ENCODE measurements at places on chromosomes 16 and 17.

GRCh38 chr17:48472411-48473281 lies 42.6 kb upstream of the SKAP1 start:
- DNase-seq, result no peak

GRCh38 chr16:84559311-84559932 lies 55.0 kb upstream of the MEAK7 start:
- DNase-seq, result no peak

GRCh38 chr16:46743232-46743719 lies 4.9 kb downstream of the MYLK3 start:
- DNase-seq, result no peak

DNA sequence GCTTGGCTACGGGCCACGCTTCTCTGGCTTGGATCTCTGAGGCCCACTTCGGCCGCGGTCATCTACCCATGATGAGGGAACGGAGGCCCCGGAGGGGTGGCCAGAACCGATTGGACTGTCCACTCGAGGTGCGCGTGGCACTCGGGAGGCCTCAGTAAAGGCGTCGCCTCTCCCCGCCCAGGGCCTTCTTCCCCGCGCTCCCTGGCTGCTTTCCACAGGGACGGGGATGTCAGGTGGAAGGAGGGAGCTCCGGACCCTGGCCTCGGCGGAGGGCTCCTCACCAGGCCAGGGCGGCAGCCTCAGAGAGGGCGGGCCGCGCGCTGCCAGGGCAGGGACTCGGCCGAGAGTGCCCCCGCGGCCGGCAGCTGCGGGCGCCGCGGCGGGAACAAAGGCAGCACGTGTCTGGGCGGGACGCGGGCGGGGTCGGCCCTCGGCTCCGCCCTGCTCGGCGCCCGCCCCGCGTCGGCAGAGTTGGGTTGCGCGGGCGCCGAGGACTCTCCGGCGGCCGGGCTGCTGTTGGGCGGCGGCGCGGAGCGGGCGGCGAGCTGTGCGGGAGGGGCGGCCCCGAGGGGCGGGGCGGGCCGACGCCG lies 587 bp upstream of the CDK5R1 start:
- DNase-seq, result no peak

DNA sequence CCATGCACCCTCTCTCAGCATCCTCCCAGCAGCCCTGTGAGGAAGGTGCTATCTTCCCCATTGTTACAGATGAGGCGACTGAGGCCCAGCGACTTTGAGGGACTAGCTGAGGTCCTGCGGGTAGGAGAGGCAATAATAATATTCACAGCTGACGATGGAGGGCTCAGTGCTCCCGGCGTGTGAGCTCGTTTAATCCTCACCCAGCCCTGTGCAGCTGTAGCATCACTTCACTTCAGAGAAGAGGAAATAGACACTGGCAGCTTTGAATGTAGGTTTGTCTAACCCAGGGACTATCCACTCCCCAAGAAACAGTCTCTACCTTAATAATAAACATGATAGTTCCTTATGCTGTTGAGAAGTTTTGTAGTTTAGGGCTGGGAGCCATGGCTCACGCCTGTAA lies 21.6 kb downstream of the LASP1 start:
- DNase-seq, result no peak

GRCh38 chr17:73646409-73647300 lies 2.4 kb upstream of the SDK2 start:
- DNase-seq, result no peak

DNA sequence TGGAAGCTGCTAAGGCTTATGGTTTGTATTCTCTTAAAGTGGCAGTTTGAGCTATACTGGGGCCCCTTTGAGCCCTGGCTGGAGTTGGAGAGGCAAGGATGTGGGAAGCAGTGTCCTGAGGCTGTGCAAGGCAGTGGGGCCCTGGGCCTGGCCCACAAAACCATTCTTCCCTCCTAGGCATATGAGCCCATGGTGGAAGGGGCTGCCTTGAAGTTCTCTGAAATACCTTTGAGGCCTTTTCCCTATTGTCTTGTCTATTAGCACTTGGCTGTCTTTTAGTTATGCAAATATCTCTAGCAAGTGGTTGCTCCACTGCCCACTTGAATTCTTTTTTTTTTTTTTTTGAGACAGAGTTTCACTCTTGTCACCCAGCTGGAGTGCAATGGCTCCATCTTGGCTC lies 119.2 kb downstream of the PCTP start:
- DNase-seq, result no peak

- no peak for DNase-seq
Observed at GRCh38 chr17:73480740-73481139, 163.5 kb downstream of the SDK2 start.

DNA sequence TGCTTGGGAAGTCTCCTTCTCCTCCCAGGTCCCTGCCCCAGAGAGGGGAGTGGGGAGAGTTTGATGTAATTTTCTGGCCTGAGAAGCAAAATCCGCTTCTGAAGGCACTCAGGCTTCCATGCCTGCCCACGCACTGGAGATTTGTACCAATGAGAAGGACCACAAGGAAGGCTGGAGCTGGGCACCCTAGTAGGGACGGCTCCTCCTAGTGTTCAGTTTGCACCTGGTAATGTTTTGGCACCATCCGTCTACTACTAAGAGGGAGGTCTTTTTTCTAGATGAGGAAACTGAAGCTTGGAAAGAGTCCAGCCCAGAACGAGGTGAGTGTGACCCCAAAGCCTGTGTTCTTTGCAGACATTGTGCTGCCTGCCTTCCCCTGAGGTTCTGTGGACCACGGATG lies 83.6 kb upstream of the NLRP1 start:
- DNase-seq, result no peak

GRCh38 chr17:80132906-80133625 lies 13.9 kb downstream of the EIF4A3 start:
- no peak for DNase-seq

GRCh38 chr16:58121132-58121531 lies 8.0 kb downstream of the CFAP20 start:
- DNase-seq, result no peak

DNA sequence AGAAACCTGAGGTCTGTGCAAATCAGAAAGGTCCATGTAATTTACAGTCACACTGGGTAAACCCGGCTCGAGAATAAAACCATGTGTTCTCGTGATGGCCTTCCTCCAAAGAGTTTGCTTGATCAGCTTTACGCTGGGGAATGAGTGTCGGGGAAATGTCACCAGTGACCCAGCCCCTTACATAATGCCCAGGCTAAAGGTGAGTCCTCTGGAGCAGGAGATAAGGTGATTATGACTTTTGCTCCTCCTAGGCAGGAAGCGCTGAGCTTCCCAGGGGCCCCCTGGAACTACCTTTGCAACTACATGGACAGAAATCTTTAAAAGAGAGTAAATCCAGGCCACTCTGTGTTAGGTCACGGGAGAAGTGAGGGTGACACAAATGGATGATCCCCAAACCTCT lies 15.7 kb downstream of the SLC6A4 start:
- no peak for DNase-seq

DNA sequence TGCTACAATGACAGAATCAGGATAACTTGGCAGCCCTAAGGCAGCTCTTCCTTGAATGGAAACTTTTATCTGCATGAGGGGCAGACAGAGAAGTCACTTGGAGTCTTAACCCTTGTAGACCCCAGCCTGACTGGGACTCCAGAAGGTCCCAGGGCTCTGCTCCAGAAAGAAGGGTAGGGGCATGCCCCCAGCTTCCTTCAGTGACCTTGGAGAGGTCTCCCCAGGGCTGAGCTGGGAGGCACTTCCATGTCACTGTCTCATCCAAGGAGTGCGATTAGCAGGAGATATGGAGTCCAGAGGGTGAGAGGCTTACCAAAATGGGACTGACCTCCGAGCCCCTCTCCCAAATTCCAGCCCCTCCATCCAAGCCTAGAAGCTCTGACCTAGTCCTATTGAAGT lies 3.4 kb upstream of the NLRC5 start:
- DNase-seq, result no peak

- DNase-seq, result no peak
Observed at GRCh38 chr16:68539711-68540239, 684 bp downstream of the ZFP90 start.

GRCh38 chr16:84557504-84557903 lies 53.0 kb upstream of the MEAK7 start:
- no peak for DNase-seq

DNA sequence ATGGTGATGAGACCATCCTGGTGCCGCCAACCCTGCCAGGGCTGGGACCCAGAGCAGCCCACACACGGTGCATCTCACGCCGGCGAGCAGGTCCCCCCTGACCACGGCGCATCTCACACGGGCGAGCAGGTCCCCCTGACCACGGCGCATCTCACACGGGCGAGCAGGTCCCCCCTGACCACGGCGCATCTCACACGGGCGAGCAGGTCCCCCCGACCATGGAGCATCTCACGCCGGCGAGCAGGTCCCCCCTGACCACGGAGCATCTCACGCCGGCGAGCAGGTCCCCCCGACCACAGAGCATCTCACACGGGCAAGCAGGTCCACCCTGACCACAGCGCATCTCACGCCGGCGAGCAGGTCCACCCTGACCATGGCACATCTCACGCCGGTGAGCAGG lies 59.2 kb downstream of the MRM3 start:
- no peak for DNase-seq

DNA sequence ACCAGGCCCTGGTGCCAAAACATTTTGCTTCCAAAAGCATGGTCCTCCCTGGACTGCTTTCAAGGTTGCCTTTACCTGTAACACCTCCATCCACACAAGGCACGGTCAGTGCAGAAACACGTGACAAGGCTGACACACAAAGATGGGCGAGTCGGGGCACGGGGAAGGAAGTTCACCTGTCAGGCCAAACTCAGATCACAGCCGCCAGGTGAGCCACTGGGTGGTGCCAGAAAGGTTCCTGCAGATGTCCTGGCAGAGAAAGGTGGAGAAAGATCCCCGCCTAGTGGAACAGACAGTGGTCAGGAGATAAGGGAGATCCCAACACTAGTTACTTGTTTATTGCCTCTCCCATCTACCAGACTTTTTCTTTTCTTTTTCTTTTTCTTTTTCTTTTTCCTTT lies 155.3 kb downstream of the AIPL1 start:
- no peak for DNase-seq

DNA sequence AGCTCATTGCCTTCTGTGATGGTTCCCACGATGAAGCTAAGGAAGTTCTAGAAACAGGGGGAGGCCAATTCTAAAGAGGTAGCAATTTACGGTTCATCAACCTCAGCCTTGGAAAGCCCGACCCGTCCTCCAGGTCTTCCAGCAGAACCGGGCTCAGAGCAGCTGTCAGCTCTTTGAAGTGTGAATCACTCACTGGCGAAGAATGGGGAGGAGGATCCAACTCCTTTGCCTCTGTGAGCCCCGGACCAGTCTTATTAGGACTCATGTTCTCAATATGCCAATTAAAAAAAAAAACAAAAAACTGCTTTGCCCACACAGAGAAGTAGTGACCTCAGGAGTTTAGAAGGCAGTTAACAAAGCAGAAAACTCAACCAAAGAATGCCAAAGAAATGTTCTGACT lies 31.4 kb downstream of the STX8 start:
- DNase-seq, result no peak

DNA sequence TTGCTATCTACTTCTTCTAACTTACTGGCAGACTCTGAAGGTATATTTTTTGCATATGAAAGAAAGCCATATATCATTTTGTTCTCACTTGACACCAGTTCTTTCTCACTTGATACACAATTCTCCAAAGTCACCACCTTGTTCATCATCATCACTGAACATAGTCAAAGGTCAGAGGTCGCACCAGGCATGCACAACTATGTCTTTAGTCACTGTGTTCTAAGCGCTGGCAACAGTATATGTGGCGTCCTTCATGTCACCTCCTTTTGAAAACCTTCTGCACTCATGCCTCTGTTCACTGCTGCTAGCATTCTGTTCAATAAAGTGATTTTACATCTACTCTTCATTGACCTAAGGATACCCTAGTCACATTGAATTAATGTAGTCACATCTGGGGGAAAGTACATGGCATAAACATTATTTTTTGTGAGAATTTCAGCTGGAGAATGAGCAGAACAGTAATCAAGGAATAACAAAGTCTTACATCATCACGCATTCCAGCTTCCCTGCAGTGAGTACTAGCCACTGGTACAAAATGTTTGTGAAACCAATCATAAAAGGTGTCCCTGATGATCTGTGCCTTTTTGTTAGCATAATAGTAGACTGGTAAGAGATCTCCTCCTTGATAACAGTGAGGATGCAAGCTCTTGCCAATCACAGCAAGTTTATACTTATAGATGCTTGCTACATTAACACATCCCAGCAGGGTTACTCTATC lies 20.5 kb upstream of the TBX4 start:
- no peak for DNase-seq

DNA sequence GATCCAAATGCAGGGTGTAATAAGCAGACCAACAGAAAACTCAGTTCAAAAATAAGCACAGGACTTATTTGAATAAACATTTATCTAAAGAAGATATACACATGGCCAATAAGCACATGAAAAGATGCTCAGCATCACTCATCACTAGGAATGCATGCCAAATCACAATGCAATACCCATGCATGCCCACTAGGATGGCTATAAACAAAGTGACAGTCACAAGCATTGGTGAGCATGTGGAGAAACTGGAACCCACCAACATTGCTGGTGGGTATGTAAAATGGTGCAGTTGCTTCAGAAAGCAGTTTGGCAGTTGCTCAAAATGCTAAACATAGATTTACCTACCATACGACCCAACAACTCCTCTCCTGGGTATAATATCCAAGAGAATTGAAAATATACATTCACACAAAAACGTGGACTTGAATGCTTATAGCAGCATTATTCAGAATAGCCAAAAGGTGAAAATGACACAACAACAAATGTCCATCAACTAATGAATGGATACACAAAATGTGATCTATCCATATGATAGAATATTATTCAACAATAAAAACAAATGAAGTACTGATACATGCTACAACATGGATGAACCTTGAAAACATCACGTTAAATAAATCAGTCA lies 20.1 kb downstream of the UBE2O start:
- DNase-seq, result no peak

DNA sequence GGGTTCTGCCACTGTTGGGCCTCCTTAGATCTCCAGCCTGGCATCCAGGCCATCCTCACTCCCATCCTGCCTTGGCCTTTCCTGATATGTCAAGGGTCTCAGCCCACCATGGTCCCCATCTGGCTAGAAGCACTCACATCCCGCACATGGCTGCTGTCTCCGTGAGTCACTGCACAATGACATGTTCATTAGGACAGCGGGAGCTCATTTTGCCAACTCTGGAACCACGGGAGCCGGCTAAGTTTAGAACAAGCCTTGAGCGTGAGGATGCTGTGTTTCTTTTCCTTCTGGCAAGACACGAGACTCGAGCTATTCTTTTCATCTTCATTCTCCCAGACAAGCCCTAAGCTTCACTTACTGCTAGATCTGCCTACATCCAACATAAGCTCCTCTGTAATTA lies 65.7 kb upstream of the KSR1 start:
- DNase-seq, result no peak

GRCh38 chr17:55452139-55452790 lies 30.6 kb upstream of the MMD start:
- DNase-seq, result no peak

Data from stimulated activated CD8-positive, alpha-beta memory T cell treated with anti-CD3 and anti-CD28 coated beads, Interleukin-7, amount 100 ng/mL, for 1 hour (primary cell).